ENCODE measurements at places on chromosomes 1 and 21.

DNA sequence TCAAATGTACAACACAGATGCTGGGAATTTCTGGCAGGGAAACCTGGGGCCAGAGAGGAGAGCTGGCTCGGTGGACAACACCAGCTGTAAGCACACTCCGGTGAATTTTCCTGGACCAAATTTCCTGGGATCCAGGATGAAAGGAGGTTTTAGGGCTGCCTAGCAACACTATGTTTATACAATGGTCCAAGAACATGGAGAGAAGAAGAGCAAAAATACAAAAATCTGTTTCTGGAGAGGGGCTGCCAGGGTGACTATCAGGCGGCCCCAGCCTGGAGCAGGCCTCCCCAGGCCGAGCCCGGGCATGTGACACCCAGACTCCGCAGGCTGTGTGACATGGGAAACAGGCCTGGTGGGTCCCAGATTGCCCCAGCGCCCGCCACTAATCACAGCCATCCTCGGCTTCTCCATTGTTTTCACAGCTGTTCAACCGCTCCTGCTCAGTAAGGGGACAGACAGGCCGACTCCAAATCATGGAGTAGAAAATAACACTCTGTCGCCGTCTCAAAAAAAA lies 336.0 kb upstream of the NFIA start:
- DNase-seq = peak; percentile 31

GRCh38 chr1:232524056-232524455 lies 105.9 kb downstream of the SIPA1L2 start:
- no peak for DNase-seq

- peak; percentile 46 for DNase-seq
Observed at GRCh38 chr21:37208741-37209225, 58.4 kb downstream of the VPS26C start.

- DNase-seq = no peak
Observed at GRCh38 chr1:60113028-60113427, 39.5 kb upstream of the C1orf87 start.

DNA sequence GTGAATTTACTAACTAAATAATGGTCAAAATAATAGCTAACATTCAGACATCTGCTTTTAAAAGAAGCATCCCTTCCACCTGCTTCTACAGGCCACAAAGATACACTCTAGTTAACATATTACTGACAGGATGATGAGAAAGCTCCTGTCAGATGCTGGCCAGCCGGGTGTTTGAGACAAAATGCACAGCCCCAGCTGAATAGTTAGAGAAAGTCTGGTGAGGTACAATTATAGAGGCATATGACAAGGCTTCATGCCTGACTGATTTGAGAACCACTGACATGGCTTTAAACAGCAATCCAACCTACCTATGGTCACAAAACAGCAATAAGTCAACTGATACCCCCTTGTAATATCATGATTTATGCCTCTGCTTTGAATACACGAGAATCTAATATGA lies 137.0 kb downstream of the DENND1B start:
- no peak for DNase-seq

DNA sequence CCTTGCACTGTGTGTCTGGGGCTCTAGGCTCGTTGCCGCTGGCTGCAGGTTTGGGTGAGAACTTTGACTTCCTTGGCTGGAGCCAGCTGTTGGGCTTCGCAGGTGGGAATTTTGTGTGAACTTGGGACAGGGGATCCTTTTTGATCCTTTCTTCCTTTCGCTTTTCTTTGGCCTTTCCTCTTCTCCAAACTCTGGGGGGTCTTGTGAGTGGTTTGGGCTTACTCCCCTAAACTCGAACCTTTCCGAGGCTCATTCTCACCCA lies 643 bp downstream of the COQ8A start:
- DNase-seq = no peak

GRCh38 chr1:203467550-203467921 lies 8.1 kb upstream of the PRELP start:
- DNase-seq = no peak

DNA sequence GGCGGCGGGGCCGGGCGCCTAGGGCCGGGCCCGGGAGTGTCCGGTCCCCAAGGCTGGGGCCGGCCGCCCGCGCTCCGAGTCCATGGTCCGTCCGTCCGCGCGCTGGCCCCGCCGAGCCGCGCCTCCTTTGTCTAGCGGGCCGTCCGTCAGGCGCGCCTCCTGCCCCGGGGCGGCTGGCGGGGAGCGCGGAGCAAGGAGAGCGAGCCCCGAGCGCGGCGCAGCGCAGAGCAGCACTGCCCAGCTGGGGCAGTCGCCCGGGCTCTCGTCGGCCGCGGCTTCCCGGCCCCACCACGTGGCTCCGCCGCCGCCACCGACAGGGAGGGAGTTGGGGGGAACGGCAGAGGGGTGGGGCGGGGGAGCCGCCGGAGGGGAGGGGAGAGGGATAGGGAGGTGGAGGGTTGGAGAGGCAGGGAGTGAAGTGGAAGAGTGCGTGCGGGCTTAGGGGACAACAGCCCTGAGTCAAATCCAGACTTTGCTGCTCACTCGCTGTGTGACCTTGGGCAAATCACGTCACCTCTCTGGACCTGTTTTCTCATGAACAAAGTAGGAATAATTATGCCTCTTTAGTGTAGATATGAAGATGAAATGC lies at the start of gene NKAIN1:
NKAIN1 (minus strand) TSS at position 235 of the 589 bp plus-strand sequence. CDS start 340 bp downstream, outside the sequence.
- peak; percentile 14 for DNase-seq

DNA sequence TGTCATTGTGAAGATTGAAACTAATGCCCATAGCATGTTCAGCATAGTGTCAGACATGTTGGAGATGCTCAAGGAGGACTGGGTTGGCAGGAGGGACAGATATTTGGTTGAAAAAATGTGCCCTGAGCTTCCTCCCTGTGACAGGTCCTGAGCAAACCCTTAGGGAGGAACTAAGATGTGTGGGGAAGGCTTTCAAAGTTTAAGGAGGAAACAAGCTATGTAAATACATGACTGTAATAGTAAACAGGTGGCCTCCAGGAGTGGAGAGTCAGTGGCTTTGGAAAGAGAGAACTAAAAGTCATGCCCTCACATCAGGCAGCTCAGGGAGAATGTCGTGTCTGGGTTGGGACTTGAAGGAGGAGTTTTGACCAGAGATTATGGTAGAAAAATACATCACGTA lies 9.7 kb upstream of the KIRREL1 start:
- DNase-seq = no peak

GRCh38 chr1:47930210-47930840 lies 66.9 kb downstream of the TRABD2B start:
- DNase-seq = no peak

GRCh38 chr21:38908537-38908936 lies 102.8 kb downstream of the ETS2 start:
- no peak for DNase-seq

DNA sequence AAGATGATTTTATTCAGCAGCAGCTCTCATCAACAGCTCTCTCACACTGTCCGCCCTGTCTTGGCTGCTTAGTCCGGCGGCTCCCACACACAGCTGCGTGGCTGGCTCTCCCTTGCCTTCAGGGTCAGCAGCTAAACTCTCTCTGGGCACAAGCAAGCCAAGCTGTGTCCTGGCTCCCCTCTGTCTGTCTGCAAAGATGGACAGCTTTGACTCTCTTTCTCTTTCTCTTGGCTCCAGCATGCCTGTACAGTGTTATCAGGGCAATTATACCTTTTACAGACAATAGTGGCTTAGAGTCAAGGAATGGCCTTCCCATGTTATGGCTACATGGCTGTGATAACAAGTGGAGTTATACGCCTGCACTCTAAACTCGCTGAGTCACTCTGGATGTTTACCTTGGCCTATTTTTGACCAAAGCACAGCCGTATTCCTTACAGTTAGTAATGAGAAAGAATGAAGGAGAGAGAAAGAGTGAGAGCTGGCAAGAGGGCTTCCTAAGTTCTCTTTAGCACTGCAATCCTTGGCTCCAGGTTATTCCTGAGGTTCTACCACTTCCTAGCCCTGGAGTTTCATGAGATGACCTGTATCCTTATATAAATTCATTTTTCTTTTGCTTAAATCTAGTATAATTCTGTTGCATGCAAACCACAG lies 59.9 kb upstream of the ZSWIM5 start:
- no peak for DNase-seq

DNA sequence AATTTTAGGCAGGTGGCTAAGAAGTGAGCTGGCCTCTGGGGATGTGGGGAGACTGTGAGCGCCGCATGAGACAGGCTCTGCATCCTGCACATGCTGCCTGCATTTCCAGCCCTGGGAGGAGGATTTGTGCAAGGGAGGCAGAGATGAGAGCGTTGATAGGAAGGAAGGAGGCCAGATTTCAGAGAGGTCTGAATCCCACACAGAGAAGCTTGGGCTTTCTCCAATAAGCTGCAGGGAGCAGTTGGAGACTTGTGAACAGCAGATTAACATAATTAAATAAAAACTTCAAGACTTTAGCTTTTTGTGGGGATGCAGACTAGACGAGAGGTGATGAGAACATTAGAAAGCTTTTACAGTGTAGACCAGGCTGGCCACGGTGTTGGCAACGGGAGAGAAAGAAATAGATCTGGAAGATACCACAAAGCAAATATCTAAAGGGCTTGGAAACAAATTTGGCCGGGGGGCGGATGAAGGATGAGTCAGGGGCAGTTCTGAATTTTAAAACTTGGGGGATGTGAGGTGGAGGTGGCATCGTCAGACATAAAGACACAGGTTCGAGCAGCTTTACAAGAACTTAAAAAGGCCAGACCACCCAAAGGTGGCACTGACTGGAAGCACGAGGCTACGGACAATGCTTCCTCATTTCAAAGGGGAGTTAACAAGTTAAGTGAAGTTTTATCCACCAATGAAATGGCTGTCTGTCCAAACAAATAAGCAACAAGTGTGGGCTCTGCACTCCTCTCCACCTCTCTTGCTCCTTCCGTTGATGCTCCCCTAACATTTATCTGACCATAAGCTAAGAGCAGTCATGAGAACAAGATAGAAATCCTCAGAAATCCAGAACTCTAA lies 57.0 kb downstream of the HIVEP3 start:
- DNase-seq = no peak

GRCh38 chr1:178488393-178488792 lies 8.4 kb downstream of the CLEC20A start:
- no peak for DNase-seq

DNA sequence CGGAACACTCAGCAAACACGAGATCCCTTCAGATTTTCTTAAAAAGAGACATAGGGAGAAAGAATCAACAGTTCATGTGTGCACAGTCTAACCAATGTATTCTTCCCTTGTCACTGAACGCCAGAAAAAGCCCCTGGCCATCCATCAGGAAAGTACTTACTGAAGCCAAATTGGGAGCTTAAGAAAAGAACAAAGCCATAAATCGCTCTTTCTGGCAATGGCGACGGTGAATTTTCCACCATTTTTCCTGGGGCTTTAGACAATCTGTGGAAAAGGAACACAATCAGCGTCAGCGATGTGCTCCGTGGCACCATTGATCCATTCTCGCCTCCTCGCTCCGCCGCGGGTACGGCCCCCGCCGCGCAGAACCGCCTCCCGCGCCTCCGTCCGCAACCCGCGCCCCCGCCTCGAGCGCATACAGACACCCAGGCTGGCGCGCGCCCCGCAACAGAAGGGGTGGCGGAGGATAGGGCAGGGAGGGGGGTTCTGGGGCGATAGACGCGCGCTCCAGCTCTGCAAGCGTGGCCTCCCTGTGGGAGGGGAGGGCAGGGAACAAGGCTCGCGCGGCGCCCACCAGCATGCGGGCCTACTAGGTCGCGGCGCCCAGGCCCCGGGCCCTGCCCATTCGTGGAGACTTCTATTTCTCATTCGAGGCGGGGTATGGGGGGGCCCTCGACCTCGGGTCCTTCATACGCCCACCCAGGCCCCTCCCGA lies 440 bp downstream of the PIGP start:
- peak; percentile 83 for DNase-seq

DNA sequence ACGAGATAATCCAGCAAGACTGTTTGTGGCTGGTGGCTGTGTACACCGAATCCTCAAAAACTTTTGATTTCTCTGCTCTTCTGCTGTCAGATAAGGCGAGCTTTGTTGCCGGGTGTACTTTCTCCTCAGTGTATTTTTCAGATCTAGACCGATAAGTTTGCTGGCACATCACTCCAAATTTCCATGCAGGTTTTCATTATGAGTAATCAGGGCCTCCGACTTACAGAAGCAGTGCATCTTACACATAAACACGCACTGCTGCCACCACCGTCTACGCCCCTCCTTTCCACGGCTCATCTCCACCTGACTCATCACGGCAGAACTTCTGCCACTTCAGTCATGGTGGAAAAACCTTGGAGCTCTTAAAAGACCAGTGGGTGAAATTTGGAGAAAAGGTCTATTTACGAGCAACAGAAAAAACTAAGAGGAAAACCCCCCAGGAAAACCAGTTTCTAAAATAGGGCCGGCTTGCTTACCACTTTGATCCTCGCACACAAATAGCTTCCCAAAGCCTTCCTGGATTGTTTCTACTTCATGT lies 7.7 kb downstream of the ZBTB21 start:
- no peak for DNase-seq

- DNase-seq = no peak
Observed at GRCh38 chr1:221117548-221117951, 238.3 kb downstream of the HLX start.

- no peak for DNase-seq
Observed at GRCh38 chr1:69103705-69104385, 463.9 kb upstream of the LRRC7 start.

GRCh38 chr1:26998429-26999300 lies 5.2 kb downstream of the TRNP1 start:
- no peak for DNase-seq

GRCh38 chr21:35048706-35049617 lies at the start of gene RUNX1:
Gene RUNX1 (minus strand): TSS chr21:35049302.
- DNase-seq = no peak

- DNase-seq = no peak
Observed at GRCh38 chr21:34552360-34553098, 40.5 kb upstream of the KCNE1 start.

GRCh38 chr1:245528258-245528635 lies 373.5 kb downstream of the KIF26B start:
- no peak for DNase-seq

DNA sequence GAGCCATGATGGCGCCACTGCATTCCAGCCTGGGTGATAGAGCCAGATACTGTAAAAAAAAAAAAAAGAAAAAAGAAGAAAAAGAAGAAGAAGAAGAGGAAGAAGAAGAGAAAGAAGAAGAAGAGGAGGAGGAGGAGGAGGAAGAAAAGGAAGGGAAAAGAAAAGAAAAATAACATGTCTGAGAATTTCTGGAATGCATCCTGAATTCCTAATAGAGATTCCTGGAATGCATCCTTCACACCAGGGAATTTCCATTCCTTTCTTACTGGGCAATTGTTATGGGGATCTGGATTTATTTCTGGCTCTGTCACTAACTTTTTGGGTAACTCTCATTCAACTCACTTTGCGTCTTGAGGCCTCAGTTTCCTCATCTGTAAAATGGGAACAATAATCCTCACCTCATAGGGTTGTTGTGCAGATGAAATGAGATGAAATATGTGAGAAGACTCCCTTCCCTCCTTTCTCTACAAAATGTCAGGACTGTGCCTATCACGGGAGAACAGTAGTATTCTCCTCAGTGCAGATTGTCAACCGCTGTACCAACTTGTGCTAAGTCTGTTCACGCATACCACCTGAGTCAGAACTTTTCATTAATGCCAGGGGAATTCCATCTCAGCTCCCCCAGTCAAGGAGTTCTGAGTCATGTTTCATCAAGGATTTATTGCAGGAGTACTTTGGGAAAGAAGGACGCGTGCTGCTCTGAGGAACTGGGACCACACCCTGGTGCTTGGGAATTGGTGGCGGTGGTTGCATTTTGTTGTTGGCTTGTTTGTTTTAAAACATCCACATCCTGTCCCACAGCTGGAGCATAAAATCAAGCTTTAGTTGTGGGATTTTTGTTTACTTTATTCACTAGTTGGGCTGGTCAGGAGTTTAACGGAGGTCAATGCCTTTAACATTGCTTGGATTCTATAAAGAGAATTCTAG lies 42.4 kb upstream of the ROR1 start:
- no peak for DNase-seq

Data from substantia nigra (tissue), 51 donors.